ENCODE measurements at places on chromosomes 3 and 15.
A peak's percentile ranks its signal among the peaks of the same experiment; 100 is the strongest.

DNA sequence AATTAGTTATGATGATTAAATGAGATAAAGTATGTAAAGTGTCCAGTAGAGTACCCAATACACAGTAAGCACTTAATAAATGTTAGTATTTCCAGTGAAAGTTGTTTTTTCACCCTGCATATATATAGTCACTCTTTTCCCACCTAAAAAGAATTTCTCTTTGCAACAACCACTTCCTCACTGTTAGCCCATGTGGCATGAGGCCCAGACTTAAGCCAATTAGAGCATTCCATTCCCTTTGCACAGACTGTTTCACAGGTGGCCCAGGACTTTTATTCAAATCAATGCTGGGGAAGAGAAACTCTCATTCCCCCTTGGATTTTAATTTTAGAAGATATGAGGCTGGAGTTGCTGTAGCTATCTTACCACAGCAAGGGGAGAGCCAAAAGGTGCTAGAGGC lies 3.7 kb downstream of the IFT80 start:
- no peak for DNase-seq

GRCh38 chr3:167406876-167407492 lies 26.9 kb upstream of the ZBBX start:
- peak; percentile 32 for DNase-seq

- DNase-seq, result no peak
Observed at GRCh38 chr3:116155841-116156240, 289.4 kb downstream of the LSAMP start.

DNA sequence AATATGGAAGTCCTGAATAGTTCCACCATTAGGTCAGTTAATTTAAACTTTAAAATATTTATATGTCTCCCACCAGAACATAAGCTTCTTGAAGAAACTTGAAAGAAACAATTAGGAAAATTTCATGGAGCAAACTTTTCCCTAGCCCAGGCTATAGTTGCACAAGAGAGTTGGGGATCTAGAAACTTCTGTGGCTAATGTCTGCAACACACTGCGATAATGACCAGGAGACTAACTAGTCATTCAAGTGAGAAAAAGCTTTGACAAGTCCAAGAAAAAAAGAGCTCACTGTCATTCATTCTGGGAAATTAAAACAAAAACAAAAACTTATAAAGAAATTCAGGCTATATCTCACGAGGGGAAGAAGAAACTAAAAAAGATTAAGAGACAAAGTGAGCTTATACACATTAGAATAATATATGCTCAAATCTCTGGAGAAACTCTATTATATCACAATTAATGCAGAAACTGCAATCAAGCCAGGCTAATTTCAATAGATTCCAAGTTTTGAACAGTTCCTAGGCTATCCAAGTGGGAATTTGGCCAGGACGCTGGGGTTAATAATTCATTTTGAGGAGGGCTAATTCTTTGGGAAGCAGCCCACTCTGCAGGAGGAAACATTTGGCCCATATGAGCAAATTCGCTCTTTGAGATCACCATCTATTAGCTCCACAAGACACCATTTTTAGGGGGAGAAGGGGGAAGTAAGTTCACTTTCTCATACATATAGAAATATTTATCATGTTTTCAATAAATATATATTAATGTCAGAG lies 134.6 kb downstream of the MEIS2 start:
- DNase-seq, result no peak

DNA sequence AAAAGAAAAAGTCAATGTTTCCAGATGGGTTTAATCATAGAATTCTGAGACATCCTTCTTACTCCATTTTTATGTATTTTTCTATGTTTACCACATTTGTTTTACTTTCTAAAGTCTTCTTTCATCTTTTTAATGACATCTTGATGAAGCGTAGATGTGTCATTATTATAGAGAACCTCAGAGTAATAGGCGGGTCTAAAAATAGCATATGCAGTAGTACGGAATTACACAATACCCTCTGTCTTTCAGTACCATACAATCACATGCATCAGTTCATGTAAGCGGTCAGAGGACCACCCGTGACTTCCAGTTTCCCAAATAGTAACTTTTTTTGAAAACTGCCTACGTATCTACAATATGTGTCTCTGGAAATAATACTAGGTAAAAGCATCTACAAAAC lies 224.0 kb downstream of the PLOD2 start:
- DNase-seq, result no peak

- DNase-seq, result no peak
Observed at GRCh38 chr15:31111091-31111647, 9.6 kb upstream of the TRPM1 start.

- no peak for DNase-seq
Observed at GRCh38 chr3:157310329-157311052, 126.2 kb upstream of the PTX3 start.

- no peak for DNase-seq
Observed at GRCh38 chr15:80766275-80766674, 12.9 kb upstream of the CEMIP start.

DNA sequence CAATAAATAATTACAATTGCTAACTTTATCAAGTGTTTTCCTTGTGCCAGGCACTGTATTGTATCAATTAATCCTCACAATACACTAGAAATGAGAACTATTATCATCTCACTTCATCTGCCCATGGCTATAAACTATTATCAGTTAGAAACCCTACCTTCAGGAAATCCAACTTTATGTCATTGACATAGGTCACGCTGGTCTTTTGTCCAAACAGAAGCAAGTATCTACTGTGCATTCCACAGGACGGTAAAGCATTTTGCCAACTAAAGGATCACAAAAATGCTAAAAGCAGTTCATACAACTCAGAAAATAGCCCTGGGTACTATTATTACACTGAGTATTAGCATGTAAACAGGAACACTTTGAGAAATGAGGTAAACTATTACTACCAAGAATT lies 9.6 kb downstream of the DENND6A start:
- no peak for DNase-seq

DNA sequence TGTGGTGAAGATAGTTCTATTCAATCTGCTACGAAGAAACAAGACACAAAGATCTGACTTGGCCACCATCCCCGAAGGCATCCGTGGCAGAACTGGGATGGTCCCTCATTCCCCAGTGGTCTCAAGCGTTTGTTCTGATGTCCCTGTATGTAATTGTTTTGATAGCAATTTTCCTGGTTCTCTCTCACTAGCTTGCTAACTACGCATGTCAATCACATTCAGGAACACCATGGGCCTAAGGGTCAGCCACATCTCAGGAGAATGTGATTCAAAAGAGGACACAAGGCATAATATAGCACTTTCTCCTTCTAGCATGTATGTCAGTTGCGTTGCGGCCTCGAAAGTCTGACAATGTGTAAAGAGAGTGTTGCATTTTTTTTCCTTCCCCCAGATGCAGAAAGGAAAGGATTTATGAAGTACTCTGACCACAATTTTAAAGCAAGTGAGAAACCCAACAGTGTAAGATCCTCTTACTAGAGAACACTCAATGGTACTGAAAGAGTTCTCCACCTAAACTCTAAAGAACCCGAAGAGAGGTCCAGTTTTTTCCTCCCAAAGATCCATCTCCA lies 32.0 kb upstream of the TCF12 start:
- no peak for DNase-seq

DNA sequence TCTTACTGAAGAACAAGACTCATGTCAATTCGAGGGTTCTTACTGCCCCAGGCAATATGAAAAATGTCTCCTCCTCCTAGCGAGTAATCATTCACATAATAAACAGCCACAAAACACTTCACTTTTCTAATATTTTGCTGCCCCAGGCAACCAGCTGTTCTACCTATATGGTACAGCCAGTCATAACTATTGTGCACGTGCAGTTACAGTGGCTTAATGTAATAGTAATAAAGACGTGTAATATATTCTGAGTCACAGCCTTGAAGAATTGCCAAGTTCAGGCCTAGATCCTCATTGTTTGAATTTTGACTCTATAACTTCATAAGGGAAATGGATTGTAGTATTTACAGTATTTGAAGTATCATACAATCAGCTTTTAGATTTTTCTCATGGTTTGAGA lies 1250.0 kb upstream of the GBE1 start:
- no peak for DNase-seq

DNA sequence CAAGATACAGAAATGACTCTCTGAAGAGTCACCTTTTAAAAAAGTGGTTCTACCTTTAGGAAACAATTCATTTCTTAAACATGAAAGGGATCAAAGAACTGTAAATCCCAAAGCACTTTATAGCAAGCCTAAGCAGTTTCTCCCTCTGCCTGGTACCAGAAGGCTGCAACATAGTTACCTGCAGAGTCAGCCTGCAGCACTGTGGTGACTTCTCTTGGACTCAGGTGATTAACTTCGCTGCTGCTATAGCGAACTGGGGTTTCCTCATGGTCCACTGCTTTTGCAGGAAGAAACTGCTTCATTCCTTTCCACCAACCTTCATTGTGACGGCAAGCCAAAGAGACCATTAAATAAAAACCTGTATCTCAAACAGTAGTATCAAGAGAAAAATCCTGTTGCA lies 37.3 kb downstream of the ST3GAL6 start:
- no peak for DNase-seq

- no peak for DNase-seq
Observed at GRCh38 chr3:157938154-157938779, 168.0 kb downstream of the SHOX2 start.

DNA sequence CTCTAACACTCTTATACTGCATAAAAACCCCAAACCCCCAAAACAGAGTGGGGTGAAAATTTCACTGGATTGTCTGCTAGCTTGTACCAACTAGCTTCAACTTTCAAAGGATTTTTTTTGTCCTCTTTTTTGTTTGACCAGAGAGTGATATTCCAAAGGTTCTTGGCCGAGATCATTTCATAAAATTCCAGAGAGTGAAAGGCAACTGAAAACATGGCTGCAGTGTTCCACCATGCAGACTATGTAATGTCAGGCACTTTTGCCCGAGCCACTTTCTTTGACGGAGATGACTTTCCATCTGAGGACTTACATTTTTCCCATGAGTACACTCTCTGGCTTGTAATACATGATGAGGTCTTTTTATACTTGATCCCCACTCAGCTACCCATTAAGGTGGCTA lies 107.5 kb downstream of the TIGIT start:
- DNase-seq, result no peak

GRCh38 chr3:147919496-147919895 lies 510.3 kb downstream of the ZIC1 start:
- no peak for DNase-seq

- DNase-seq, result no peak
Observed at GRCh38 chr3:9690451-9691450, 12.9 kb upstream of the CPNE9 start.

- no peak for DNase-seq
Observed at GRCh38 chr3:194718079-194718478, 32.4 kb downstream of the FAM43A start.

DNA sequence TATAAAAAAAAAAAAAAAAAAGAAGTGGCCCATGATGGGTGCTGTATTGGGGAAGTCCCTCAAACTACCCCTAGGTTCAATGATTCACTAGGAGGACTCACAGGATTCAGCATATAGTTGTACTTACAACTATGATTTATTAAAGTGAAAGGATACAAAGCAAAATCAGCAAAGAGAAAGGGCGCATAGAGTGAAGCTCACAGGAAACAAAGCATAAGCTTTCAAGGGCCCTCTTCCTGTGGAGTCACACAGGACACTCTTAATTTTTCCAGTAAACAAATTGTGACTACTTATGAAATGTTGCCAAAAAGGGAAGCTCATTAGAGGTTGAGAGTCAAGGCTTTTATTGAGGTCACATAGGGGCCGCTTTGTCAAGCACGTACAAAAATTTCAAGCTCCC lies 153.7 kb upstream of the GAP43 start:
- DNase-seq, result peak; percentile 8

- DNase-seq, result no peak
Observed at GRCh38 chr15:57345584-57345983, 30.7 kb upstream of the CGNL1 start.

DNA sequence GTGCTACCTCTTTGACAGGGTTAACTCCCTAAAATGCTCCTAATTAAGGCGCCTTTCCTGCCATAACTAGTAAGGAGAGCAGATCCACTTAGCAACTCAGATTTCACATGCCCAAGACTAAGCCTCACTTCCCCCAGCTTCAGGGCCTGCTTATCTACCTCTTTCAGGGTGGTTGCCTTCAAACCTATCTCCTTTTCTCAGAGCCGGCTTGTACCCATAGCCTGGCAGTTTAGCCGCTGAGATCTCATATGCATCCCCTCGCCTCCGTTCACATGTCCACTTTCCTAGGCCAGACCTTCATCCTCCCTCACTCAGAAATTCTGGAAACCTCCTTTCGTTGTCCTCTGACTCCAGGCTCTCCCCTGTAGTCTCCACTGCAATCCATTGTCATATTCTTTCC lies 1.0 kb upstream of the FSTL1 start:
- no peak for DNase-seq

DNA sequence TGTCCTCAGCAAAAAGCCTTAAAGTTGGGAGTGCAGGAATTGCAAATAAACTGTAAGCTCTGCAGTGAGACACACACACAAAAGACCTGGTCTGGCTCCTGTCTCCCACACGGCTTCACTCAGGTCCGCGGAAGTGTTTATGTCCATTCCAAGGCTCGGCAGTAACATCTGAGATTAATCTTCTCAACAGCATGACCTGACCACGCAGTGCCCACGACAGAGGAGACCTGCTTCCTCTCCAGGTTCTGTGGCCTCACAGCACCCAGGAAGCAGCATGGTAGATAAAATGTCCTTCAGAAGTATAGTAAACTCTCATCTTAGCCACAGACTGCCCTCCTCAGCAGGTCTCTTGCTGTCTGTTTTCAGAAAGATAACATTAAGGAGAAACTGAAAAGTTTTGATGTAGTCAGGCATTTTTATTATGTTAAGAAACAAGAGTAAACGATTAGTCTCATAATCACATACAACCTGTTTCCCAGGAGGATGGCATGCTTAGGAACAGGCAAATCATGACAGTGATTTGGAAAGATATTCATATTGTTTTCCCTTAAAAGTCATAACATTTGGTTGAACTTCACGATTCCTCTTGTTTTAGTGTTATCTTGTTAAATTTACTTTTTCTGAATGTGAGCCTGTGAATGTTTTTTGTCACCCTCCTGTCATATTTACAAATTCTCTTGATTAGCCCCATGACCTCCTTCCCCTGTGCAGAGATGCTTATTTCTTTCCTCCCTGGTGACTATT lies 34.6 kb downstream of the CD200R1L start:
- DNase-seq, result no peak

All from NCI-H510A (cell line).